ENCODE measurements at places on chromosomes 3 and 15.

DNA sequence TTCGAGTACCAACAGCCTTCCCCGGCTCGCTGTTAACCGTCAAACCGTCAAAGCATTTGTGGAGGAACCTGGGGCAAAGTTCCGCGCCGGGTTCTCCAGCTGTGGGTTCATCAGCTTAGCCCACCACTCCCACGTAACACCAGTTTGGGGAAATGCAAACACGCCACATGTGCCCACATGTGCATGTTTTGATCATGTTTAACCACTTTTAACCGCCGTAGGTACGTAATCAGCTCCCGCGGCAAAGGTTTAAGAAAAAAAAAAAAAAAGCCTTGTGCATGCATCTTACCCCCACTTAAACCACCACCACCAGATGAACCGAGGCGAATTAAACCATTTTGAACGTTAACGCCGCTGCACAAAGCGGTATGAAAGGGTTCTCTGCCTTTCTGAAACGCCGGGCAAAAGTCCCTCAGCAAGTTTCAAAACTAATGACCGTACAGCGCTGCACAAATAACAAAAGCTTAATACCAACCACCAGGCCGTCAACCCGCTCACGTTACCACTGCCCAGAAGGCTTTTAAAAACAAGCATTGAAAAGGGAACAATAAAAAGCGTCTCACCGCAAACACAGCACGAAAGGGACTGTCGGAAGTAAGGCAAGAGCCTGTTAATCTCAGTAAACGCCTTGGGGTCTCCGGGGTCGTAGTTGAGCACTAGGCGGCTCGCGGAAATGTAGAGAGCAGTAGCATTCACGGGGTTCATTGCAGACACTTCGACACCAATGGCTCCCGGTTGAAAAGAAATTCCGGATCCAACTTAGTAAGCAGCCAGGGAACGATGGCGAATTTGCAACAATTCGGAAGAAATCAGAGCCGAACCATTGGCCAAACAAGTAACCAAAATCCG lies 1.5 kb downstream of the MSL2 start:
- peak; percentile 69 for DNase-seq

- no peak for DNase-seq
These were observed 21.3 kb upstream of the SCAANT1 start for GRCh38 chr3:63933459-63933858.

- DNase-seq, result no peak
These were observed 112.6 kb downstream of the UACA start for GRCh38 chr15:70650567-70651302.

- DNase-seq, result peak; percentile 66
These were observed 43.9 kb upstream of the RYK start for GRCh38 chr3:134294302-134295280.

GRCh38 chr15:78914027-78914764 lies 30.6 kb downstream of the CTSH start:
- DNase-seq, result no peak

DNA sequence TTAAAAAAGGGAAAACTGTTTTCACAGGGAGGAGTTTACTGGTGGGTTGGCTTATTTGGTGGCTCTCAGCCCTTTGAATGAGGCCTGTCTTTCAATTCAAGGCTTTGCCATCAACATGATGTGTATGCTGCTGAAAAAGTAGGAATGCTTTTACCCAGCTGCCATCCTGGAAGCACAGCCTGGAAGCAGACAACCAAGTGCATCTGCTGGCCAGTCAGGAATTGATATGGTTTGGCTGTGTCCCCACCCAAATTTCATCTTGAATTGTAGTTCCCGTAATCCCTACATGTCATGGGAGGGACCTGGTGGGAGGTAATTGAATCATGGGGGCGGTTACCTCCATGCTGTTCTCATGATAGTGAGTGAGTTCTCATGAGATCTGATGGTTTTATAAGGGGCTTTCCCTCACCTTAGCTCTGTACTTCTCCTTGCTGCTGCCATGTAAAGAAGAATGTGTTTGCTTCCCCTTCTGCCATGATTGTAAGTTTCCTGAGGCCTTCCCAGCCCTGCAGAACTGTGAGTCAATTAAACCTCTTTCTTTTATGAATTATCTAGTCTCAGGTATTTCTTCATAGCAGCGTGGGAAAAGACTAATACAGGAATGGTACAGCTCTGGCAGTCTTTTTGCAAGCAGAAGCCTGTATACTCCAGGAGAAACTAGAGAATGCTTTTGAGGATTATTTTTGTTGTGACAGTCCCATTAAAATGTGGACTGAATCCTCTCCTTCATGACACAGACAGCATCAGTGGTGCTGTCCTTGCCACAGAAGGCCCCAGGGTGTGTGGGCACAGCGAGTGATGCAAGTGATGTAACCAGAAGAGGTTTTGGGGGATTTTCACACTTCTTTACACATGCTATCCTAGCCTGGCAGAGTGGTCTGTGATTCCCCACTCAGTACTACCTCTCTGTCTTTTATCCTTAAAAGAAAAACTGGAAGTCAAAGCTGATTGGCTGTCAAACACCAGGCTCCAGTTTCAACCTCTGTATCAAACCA lies 20.0 kb downstream of the PLCL2 start:
- no peak for DNase-seq

- DNase-seq, result no peak
These were observed 710.6 kb downstream of the EDEM1 start for GRCh38 chr3:5898106-5898505.

DNA sequence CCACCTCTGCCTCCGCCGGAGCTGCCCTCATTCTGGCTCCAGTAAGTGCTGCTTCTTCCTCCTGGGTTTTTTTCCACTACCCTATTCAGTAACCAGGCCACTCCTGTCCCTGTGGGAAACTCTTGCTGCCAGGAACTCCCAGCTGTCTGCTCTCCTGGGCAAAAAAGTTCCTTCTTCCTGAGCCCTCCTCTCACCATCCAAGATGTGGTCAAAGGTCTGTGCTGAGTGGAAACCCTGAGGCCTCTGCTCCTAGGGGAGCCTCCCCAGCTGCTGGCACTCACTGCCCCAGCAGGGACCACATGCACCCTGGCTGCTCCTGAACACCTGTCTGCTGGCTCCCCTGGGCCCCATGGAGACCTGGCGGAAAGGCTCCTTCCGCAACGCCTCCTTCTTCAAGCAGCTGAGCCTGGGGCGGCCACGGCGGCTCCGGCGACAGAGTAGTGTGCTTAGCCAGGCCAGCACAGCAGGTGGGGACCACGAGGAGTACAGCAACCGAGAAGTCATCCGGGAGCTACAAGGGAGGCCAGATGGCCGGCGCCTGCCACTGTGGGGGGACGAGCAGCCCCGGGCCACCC lies 454 bp downstream of the C15orf62 start:
- peak; percentile 27 for DNase-seq

DNA sequence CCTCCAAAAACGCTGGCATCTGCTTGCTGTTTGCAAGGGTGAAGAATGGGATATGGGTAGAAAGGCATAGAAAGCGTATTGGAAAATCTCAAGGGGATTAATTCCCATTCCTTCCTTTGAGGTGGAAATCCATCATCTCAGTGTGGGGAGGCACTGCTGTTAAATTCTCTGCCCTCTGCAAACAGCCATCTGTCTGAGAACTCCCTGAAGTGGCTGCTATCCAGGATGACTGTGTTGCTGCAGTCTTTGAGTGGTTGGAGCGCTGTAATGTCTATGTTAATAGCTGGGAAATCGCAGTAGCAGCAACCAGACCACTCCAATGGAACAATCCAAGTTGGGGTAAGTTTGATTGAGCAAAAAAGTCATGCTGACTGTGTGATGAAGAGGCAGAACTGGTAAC lies 625.9 kb downstream of the NLGN1 start:
- DNase-seq, result no peak

- no peak for DNase-seq
These were observed 48.8 kb downstream of the EPHA6 start for GRCh38 chr3:96863129-96863740.

DNA sequence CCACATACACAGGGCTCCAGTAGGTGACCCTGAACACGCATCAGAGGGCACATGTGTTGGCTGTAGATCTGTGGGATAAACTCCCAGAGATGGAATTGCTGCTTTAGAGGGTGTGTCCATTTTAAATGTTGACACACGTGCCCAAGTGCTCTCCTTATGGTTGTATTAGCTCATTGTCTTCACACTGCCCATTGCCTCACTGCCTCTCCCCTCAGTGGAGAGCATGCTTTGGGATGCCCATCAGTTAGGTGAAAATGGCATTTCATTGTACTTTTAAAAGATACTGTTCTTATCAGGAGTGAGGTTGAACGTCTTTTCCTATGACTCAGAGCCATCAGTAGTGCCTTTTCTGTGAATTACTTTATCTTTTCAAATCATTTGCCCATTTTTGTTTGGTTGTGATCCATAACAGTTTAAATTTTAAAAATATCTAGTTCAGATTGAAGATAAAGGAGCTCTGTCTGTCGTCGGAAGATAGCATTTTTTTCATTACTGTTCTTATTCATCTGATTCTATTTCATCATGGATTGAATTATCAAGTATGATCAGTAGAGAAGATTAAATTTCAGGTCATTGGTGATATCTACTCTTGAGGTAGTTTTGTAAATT lies 120.7 kb downstream of the CHDH start:
- DNase-seq, result no peak

- DNase-seq, result no peak
These were observed 10.5 kb downstream of the PTH1R start for GRCh38 chr3:46887980-46888494.

DNA sequence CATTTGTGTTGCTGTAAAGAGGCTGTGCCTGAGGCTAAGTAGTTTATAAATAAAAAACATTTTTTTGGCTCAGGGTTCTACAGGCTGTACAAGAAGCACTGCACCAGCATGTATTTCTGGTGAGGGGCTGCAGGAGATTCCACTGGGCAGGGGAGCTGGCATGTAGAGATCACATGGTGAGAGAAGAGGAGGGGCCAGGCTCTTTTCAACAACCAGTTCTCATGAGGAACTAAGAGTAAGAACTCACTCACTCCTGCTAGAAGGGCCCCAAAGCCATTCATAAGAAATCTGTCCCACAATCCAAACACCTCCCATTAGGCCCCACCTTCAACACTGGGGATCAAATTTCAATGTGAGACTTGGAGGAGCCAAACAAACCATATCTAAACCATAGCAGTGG lies 214.9 kb upstream of the LMCD1 start:
- DNase-seq, result no peak

- no peak for DNase-seq
These were observed 182.5 kb downstream of the SPATA16 start for GRCh38 chr3:172958565-172958964.

DNA sequence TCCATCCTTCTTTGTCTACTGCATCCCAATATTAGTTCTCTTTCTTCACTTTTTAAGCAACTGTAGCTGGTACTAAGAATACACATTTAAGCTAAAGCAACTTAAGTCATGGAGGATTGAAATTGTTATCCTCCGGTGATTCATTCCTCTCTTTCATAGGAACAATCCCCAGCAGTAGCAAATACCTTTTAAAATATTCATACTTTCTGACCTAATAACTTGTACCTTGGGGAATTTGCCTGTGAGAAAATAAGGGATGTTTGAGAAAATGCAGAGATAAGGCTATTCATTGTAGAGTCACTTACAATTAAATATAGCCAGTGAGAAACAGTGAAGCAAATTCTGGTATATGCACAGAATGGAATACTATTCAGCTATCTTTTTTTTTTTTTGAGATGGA lies 66.0 kb downstream of the VPS13C start:
- no peak for DNase-seq

- DNase-seq, result no peak
These were observed 556 bp downstream of the PEX5L start for GRCh38 chr3:180036092-180036670.

GRCh38 chr3:52289338-52289746 lies 1.7 kb downstream of the GLYCTK start:
- DNase-seq, result no peak
